ENCODE measurements at places on chromosomes 1 and 21.

DNA sequence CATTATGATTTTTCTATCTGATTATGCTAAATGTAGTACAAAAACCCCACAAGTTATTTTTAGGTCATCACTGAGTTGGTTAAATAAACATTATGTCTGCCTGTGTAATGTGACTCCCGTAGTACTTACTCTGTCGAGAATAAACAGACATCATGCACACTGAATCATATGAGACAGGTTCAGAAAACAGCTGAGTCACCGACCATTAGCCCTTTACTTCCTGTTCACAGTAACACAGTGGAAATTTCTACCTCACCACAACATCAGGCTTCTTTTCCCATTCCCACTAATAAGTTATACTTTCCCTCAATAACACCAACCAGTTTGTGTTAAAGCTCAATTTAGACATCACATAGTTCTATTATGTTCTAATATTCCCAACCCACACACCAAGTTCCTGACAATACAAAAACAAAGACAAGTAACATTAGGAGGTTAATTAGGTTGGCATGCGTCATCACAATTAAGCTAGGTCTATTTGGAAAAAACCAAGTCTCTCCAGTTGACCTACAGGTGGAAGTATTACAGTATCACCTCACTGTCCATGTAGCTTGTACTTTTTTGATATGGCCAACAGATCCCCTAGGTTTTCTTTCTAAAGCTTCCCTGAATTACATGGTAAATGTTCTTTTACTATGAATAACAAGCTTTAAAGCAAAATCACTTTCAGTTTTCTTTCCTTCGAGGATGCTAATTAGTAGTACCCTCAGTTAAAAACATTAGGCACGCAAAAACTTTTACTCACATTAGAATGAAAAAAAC, 154.2 kb downstream of the EIF4G3 start:
- peak; percentile 98 for DNase-seq

DNA sequence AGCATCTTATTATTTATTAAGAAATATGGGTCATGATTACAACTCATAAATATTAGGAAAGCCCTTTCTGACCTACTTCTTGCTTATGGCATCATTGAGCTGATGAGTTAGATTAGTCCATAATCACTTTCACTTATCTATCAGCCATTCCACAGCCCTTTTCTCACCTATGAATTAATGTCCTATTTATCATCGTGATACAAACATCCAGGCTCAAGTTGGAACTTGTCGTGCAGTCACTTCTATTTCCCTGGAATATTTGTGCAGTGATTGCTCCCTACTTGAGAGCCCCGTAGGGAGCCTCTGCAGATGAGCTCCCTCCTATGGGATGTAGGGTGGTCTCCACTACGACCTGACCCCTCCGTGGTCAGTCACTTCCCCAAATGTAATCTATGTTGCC, 8.1 kb upstream of the F3 start:
- DNase-seq = no peak

- no peak for DNase-seq
These were observed 78.6 kb upstream of the ACTL8 start for GRCh38 chr1:17676387-17677060.

- DNase-seq = no peak
These were observed 1237.2 kb downstream of the PLA2G4A start for GRCh38 chr1:188065917-188066316.

DNA sequence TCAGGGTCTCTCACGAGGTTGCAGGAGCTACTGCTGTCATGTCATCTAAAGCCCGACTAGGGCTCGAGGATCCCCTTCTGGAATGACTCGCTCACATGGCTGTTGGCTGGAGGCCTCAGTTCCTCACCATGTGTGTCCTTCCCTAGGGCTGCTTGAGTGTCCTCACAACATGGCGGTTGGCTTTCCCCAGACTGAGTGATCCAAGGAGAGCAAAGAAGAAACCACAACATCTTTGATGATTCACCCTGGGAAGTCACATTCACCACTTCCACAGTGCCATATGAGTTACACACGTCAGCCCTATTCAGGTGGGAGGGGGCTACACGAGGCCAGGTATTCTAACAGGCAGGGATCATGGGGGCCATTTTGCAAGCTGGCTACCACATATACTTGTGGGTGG, 64.9 kb downstream of the FHAD1 start:
- peak; percentile 27 for DNase-seq
